ENCODE measurements at places on chromosomes 16 and 17. TPM values are rescaled to one million over a fixed set of nuclear protein-coding genes. Genes with fewer than 3 reads are reported as not detected.

- H3K27ac ChIP-seq = no peak overlapping the region
- no peaks in the 10 kb centered on the region for H3K27me3 ChIP-seq
- DNase-seq = no peak
- H3K4me3 ChIP-seq = no peak overlapping the region
- H3K36me3 ChIP-seq = peaks cover 5% of the 10 kb centered on the region
Observed at GRCh38 chr17:73017658-73018057, 74.8 kb downstream of the SLC39A11 start.

DNA sequence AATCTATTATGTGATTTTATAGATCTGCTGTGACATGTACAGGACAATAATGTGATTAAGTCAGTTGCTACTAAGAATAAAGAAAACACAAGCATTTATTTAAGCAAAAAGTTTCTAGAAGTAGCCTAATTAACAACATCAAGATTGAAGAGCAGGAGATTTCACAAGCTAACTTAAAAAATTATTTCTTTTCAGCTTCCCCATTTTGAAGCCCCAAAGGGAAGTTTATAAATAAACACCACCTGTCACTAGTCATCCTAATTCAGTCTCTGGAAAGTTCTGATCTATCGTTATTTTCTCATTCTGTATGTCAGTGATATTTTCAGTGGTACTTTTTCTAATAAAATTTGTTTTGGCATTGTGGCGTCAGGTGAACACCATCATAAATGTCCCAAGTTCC, 8.3 kb downstream of the CAPNS2 start:
- H3K4me3 ChIP-seq = no peak overlapping the region
- peaks cover 20% of the 10 kb centered on the region for H3K36me3 ChIP-seq
- peak overlapping the region; percentile 72 for H3K27ac ChIP-seq
- H3K4me1 ChIP-seq = peaks cover 36% of the 10 kb centered on the region
- no peaks in the 10 kb centered on the region for H3K27me3 ChIP-seq

GRCh38 chr17:55068862-55069811, 100.6 kb downstream of the STXBP4 start:
- no peak overlapping the region for H3K27ac ChIP-seq
- no peaks in the 10 kb centered on the region for H3K27me3 ChIP-seq
- H3K36me3 ChIP-seq = no peaks in the 10 kb centered on the region
- H3K4me1 ChIP-seq = no peaks in the 10 kb centered on the region

GRCh38 chr17:63365366-63366240, 80.5 kb downstream of the CYB561 start:
- no peak overlapping the region for H3K27ac ChIP-seq
- H3K27me3 ChIP-seq = no peaks in the 10 kb centered on the region
- no peaks in the 10 kb centered on the region for H3K4me1 ChIP-seq
- H3K36me3 ChIP-seq = no peaks in the 10 kb centered on the region
- no peak for DNase-seq

GPR179 gene
- polyA plus RNA-seq = not detected

KRT12 gene
- polyA plus RNA-seq = not detected

FAM20A gene
- 0.89 TPM for polyA plus RNA-seq

RHBDL1 gene
- polyA plus RNA-seq = not detected
